Stimulated activated CD8-positive, alpha-beta memory T cell treated with anti-CD3 and anti-CD28 coated beads, Interleukin-4, amount 100 ng/mL, for 48 hours (primary cell): ENCODE measurements at places on chromosomes 1 and 21.

- DNase-seq: no peak
Observed at GRCh38 chr1:178493301-178493741, 3.4 kb downstream of the CLEC20A start.

DNA sequence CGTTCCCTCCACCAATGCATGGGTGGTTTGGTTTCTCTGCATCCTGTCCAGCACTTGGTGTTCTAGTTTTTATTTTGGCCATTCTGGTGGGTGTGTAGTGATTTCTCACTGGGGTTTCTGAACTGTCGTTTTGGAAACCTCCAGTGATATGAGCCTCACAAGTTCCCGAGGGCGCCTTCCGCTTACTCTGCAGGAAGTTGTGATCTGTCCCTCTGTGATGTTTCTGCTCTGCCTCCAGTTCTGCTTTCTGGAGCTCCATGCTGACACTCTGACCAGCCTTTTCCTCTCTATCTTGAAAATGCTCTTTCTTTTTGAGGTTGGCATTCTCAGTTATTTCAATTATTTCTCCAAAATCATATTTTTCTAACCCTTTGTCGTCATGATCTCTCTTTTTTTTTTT lies 111.6 kb downstream of the PLD5 start:
- DNase-seq: no peak

GRCh38 chr1:158101927-158102326 lies 78.8 kb upstream of the CD1D start:
- no peak for DNase-seq

DNA sequence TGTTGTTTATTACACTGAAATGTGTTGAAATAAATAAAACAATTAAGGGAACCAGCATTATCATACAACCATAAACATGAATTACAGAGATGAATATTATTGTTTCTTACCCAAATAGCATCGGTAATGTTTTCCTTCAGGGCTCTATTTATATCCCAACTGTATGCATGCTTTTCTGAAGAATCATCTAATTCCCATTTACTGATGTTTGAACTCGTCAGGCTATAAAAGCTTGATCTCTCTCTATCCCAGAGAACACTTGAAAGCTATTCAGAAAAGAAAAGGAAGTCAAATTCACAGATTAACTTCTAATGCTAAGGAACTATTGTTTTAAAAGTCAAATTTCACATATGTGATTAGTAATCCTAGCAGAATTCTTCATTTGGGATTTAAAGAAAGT lies 12.4 kb downstream of the NUP133 start:
- DNase-seq: no peak

GRCh38 chr1:203480525-203481084 lies 5.0 kb downstream of the PRELP start:
- peak; percentile 68 for DNase-seq

GRCh38 chr1:67766141-67766978 lies 66.9 kb downstream of the GNG12 start:
- peak; percentile 63 for DNase-seq

GRCh38 chr1:153190373-153190772 lies 12.9 kb upstream of the LELP1 start:
- no peak for DNase-seq

DNA sequence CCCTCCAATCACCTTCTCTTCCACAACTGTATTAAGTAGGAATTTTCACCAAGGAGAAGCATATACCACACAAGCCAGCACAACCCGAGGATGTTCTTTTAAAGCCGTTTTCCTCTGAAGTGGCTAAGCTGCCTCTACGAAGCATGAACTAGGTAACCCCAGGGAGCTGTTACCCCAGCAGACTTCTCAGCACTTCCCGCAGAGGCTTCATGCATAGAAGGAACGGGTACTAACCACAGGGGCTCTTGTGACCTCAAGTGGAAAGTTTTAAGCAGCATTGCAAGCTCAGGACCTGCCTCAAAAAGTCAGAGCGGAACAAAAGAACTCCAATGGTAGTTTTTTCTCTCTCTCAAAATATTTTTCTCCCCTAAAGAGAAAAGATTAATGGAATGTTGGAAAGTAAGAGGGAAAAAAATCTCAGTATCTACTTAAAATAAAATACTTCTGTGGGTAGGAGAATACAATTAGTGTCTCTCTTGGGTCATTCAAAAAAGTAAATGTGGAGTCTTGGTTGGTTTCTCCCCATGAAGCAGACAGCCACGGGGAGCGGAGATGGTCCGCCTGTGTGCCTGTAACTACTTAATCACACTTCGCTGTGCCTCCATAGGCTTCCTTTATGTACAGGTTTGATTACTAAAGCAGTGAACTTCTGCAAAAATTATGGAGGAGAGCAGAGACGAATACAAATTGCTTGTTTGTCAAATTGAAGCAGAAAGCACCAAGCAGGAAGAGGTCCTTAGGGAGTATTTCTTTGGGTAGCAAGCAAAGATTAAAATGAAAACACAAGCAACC lies 40.9 kb downstream of the STX6 start:
- DNase-seq: peak; percentile 49

GRCh38 chr1:17251246-17251645 lies 2.3 kb downstream of the PADI3 start:
- DNase-seq: no peak

- no peak for DNase-seq
Observed at GRCh38 chr1:203140743-203141520, 13.4 kb downstream of the ADORA1 start.

- no peak for DNase-seq
Observed at GRCh38 chr1:58839846-58840835, 56.3 kb upstream of the JUN start.

DNA sequence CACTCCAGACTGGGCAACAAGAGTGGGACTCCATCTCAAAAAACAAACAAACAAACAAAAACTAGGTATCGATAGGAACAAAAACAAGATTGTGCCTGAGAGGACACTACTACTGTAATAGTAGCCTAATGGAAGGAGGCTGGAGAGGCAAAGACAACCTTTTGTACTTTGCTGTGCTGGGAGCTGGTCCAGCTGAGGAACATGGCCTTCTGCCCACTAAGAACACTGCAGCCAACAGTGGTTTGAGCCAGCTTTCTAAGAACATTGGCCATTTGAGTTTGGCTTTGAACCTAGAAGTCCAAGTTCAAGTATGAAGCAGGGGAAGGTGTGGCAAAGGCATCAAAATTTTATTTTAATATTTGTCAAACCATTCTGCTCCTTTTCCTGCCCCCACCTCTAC lies 22.7 kb upstream of the RGS8 start:
- DNase-seq: no peak

DNA sequence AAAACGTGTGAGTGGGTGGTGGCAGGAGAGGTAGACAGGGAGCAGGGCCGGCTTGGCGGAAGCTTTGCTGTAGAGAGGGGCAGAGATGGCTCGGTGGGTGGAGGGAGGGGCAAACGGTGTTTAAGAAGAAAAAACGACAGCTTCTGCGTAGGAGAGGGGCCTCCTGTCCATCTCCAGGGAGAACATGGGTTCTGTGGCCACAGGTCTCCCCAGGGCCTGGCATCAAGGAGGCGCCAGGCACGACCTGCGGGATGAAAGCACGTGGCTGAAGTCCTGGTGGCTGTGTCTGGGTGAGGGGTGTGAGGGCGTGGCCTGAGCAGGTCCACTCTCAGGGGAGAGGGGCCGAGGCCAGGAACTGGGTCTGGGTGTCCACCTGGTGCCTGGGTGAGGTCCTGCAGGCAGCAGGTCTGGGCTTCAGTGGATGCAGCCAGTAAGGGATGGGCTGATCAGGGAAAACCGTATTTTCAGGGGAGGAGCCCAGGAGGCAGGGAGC lies 940 bp upstream of the PRKCZ start:
- DNase-seq: peak; percentile 41

DNA sequence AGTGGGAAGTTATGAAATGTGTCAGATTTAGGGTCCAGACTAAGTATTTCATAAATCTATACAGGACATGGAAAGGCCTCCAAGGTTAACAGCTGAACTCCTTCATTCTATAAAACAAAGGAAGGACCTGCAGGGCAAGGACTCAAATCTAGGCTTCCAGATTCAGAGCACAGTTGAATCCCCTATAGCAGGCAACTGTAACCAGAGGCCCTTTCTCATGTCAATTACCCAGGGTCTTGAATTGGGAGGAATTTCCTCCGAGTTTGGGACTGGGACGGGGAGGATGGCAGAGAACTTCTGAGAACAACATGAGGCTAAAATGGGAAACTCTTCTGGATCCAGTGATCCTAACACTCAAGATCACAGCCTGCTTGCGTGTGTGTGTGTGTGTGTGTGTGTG lies 112.9 kb upstream of the BEND5 start:
- no peak for DNase-seq

DNA sequence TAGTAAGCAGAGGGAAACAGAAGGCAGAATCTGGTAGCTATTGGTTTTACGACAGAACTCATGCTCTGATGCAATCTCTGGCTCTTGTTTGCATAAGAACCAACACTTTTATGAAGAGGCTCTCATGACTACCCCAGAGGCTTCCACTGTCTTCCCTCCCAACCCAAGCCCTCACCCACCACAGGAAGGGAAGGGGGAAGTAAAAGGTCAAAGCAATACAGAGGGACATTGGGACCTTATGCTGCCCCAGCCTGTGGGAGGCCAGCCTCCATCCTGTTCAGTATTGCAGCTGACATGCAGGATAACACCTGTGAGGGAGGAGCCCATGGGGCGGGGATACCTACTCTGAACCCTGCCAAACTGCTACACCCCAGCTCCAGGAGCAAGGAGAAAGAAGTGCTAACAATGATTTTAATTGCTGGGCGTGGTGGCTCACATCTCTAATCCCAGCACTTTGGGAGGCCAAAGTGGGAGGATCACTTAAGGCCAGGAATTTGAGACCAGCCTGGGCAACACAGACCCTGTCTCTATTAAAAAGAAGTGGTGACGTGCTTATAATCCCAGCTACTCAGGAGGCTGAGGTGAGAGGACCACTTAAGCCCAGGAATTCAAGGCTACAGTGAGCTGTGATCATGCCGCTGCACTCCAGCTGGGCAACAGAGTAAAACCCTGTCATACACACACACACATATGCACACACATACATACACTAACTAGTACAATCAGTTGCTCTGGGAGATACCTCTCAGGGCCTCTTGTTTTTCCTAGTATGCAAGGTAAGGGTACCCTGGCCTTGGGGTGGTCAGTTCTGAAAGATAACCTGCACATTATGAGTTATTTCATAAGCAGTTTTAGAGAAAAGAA lies 9.5 kb downstream of the MR1 start:
- DNase-seq: no peak

DNA sequence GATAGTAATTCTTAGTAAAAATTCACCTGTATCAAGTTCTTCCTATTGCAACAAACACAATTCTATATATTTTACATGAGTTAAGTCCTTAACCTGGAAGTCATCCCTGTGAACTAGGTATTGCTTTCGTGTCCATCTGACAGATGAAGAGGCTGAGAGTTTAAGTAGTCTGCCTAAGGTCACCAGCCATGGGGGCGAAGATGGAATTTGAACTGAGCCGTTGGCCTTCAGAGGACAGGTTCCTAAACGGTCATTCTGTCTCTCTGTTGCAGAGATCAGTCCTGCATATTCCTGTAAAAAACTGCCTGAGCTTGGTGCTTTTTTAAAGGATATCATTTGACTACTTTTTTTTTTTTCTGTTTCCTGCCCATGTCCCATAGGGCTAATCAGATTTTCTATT lies 10.2 kb upstream of the POFUT2 start:
- no peak for DNase-seq

- DNase-seq: no peak
Observed at GRCh38 chr1:228339766-228340685, 66.6 kb downstream of the TRIM11 start.

DNA sequence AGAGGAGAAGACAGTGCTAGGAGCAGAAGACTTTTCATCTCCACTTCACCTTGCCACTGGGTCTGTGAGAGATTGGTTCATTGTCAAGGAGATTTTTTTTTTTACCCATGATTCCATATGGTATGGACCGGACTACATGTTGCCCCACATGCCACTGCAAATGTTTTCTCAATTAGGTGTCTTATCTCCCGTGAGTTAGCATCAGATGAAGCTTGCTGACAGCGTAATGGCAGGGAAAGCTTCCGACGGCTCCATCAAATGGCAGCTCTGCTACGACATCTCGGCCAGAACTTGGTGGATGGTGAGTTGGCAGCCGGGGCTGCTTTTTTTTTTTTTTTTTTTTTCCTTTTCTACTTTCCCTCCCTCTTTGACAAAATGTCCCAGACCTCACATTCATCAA lies 217.2 kb upstream of the NFIA start:
- DNase-seq: no peak

GRCh38 chr1:9149837-9150581 lies 21.1 kb upstream of the GPR157 start:
- no peak for DNase-seq

DNA sequence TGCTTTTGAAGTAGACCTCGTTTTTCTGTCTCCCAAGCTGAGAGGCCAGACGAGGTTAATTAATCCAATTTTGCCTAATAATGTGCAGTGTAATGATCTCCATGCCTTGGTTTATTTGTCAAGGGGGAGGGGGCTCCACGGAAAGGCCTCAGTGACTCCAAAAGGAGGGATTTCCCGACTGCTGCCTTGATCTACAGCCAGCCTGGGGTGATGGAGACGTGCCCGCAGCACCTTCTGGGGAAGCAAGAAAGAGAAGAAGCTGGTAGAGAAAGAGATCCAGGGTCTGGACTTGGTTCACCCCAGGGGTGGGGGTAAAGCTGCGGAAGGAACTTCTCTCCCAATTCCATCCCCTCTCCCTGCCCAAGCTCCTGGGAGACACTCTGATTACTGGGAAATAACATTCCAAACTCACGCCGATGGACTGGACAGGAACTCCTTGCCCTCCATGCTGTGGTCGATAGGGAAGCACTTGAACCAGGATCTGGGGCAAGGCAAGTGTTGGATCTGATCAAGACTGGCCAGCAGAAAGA lies 44.1 kb upstream of the SIM2 start:
- DNase-seq: no peak

- DNase-seq: no peak
Observed at GRCh38 chr1:64664299-64664698, 80.6 kb upstream of the RAVER2 start.

GRCh38 chr1:180848191-180848590 lies 64.5 kb upstream of the KIAA1614 start:
- no peak for DNase-seq

- DNase-seq: no peak
Observed at GRCh38 chr1:220410611-220411010, 117.3 kb upstream of the MARK1 start.

DNA sequence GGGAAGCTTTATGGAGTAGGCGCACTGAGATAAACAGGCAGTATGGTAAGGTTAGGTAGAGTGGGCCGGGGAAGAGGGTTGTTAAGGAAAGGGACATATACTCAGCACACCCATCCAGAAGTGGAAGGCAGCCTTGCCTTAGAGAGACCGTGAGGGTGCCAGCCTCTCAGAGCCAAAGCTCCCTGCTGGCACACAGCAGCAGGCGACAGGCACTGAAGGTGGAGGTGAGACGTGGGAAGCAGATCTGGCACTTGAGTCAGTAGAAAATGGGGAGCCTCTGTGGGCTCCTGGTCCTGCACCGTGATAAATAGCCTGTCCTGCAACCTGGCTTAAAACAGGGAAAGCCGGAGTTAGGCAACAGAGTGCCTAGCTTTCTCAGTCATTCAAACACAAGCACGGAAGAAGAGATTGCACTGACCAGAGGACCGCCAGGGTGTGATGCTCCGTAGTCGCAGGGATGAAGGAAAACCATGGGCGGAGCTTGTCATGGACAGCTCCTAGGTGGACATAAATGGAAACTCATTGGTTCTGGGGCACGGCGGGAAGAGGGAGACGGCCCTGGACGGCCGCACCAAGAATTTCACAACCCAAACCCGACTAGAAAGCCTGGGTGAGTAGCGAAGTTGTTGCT lies 15.5 kb downstream of the KCNK1 start:
- DNase-seq: no peak

GRCh38 chr21:43824333-43825241 lies 35.2 kb downstream of the RRP1 start:
- DNase-seq: no peak
